Activated CD8-positive, alpha-beta memory T cell treated with anti-CD3 and anti-CD28 coated beads for 1 hour (primary cell): ENCODE measurements at places on chromosomes 12 and 14.

- no peak for DNase-seq
Observed at GRCh38 chr14:99668307-99669295, 15.5 kb upstream of the CYP46A1 start.

GRCh38 chr12:131011165-131012079 lies 57.7 kb downstream of the ADGRD1 start:
- no peak for DNase-seq

DNA sequence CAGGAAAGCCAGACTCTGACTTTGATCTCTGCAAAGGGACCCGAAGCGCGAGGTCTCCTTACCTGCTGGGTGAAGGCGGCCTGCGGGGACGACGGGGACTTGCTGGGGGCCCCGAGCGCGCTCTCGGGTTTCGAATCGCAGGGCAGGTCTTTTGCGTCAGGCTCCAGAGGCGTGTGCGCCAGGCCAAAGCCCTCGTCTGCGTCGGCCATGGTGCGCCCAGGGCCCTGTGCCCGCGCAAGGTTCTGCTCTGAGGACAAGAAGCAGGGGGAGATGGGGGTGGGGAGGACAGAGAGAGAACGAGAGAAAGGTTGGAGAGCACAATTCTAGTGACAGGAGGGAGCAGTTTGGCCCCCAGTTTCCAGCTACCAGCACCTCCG lies 2.3 kb downstream of the TBX5 start:
- DNase-seq = no peak

GRCh38 chr12:68497702-68498101 lies 113.0 kb upstream of the RAP1B start:
- DNase-seq = no peak

DNA sequence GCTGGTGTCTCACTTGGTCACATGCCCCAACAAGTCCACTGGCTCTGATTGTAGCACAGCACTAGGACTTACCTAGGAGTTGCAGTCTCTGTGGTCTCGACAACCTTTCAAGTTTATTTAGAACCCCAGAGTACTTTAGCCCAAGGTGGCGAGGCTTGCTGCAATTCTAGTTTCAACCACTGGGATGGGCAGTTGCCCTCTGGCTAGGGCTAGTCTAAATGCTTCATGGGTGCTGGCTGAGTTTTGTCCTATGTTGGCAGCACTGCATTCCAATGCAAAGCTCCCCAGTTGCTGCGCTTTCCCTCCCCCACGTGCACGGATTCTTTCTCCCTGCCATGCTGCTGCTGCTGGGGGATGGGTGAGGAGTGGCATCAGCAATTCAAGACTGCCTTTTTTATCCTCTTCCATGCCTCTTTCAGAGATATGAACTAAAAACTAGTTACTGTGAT lies 207.9 kb downstream of the SYNE2 start:
- DNase-seq = no peak

DNA sequence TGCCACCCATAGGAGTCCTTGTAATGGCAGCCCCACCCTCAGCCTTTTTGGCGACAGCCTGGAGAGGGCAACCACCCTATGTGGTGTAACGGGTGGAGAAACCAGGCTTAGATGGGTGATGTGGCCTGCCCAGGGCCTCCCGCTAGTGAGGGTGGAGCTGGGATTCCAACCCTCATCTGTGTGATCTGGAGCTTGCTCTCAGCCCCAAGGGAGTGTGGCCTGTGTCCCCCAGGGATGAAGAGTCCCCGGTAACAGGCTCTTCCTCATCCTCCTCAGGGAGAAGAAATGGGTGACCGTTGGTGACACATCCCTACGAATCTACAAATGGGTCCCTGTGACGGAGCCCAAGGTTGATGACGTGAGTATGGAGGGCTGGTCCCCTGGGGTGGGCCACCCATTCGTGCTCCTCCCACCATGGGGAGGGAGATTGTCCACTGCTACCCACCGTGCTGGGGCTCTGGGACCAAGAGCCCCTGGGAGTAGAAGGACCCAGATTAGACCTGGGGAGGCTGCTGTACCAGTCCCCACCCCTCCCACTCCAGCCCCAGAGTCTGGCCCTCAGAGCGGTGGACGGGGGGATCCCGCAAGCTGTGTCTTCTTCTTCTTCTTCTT lies 8.8 kb downstream of the BCL7A start:
- DNase-seq = no peak

DNA sequence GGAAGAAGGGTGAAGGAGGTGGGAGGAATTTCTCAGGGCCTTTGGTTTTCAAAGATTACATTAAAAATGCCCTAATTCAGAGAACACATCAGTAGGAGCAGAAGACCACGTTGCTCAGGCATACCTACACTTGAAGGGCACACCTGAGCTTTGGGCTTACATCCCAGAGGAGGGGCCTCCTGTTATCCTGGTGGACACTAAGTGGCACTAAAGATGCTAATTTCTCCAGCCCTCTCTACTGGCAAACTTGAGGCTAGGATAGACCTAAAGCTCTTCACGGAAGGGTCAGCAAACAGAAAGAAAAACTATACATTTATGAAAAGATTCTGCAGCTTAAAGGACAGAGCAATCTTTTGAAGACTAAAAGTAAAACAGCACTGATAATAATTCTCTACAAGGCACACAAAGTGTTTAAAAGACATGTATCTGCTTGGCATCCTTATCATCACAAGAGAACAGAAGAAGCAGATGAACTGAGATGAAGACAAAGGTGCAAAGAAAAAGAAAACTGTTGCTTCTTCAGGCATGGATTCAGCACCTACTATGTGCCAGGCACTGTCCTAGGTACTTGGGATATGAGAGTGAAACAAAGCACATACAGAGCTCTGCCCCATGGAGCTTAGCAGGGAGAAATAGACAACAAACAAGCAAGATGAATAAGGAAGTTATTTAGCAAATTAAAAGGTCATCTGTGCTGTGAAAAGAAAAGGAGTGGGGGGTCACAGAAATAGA lies 137.5 kb downstream of the NUAK1 start:
- no peak for DNase-seq

DNA sequence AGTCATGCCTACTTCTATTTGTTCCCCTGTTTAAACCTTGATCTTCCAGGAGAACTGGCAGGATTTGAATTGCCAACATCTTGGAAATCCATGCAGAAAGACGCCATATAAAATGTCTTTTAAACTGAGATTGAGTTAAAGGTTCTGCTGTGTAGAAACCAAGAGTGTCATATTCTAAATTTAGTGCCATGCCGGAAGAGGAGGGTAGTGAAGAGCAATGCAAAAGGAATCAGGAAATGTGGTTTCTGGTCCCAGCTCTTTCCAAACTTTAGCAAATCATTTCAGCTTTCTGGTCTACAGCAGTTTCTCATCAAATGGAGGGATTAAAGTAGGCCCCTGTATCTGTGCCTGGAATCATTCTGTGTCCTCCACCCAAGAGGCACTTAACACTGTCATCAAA lies 85.7 kb downstream of the BTG1 start:
- DNase-seq = no peak

DNA sequence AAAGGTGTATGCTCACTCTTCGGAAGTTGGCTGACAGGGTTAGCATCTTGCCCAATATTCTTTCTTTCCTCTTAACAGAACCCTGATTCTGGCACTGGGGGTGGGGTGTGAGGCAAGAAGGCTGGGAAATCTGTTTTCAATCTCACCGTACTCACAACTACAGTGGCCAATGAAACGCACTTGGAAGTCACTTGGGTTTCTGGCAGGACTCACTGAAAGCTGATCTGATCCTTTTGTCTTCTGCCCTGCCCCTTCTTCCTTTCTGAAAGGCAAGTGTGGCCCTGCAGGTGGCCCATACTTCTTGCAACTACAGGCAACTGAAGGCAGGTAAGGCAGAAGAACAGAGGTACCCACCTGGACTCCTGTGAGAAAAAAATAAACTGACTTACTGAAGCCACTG lies 106.9 kb downstream of the STXBP6 start:
- DNase-seq = no peak

GRCh38 chr14:95536036-95536593 lies 1.3 kb downstream of the GLRX5 start:
- DNase-seq = no peak

GRCh38 chr12:3045989-3046388 lies 31.2 kb upstream of the TSPAN9 start:
- no peak for DNase-seq

DNA sequence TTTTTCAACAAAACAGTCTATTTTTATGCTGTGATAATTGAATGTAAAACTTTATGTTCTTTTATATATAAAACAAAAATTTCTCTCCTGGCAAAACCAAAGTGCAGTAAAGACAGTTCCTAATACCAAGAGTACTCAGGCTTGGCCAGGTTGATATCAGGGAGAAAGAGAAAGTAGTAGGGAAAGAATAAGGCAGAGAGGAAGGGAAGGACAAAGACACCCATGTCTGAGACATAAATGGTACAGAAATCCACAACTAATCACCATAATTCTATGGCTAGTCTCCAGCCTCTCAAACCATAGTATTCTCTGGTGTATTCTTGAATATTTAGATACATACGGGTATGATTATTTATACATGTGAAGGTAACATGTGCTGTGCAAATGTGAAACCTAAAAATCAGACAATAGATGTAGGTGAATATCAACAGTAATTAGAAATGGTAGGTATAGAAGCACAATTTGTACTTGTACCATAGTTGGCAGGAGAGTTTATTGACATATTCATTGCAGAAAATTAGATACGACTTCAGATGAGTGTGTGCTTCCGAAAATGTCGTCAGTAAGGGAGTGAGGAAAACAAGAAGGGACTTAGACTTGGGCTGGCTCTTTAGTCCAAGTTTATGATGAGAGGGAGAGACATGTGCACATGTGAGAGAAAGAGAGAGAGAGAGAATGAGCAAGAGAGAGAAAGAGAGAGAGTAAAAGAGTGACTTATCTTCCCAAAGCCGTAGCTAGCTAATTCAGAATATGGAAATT lies 230.8 kb upstream of the NPAS3 start:
- no peak for DNase-seq
